ENCODE measurements at places on chromosomes 5 and 9.

DNA sequence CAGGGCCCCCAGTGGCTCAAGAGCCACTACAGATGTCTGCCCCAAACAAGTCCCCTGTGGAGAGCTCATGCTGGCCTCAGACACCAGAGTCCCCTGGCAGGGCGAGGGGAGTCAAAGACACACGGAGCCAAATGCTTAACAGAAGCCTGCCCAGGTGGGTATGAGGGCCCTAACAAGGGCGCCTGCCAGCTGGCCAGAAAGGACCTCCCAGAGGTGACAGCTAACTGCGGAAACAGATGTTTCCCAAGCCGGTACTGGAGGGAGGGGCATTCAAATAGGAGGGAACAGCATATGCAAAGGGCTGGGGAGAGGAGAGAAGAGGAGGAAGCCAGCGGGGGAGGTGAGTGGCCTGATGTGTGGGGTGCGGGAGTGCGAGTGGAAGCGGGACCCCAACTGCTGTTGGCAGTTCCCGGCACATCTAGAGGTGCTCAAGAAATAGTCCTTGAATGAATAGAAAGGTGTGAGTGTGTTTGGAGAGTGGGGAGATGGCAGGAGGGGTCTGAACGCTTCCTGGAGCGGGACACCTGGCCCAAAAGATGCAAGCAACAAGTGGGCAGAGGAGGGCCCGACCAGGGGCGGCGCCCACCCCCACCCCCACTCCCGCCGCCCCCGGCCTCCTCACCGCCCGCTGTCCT is 824 bp downstream of the MXD3 start:
- no peak for DNase-seq

DNA sequence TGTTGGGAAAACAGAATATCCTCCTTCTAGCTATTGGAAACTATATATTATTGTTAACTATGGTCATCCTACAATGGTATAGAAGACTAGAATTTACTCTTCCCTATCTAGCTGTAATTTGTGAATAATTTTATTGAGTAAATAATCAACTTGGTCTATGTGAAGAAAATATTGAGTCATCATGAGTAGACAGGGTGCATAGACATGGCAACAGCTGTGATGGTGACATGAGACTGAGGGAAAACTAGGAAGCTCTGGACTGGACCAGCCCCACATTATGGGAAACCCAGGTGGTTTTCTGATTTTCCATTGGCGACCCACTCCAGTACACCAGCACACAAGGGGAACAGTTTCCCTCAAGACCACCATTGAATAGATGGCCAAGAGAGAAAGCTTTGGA is 95.0 kb downstream of the APBA1 start:
- DNase-seq = no peak

- no peak for DNase-seq
Measured at GRCh38 chr5:125338440-125339174, 592.2 kb upstream of the ZNF608 start.

GRCh38 chr9:127537014-127537413 is 75.1 kb upstream of the STXBP1 start:
- no peak for DNase-seq

All from cardiac septum (tissue), 1 donor.